ENCODE measurements at places on chromosomes 2 and 18.

GRCh38 chr2:41207578-41207977 lies 755.7 kb upstream of the SLC8A1 start:
- no peak for DNase-seq

GRCh38 chr2:217996361-217996760 lies 6.4 kb downstream of the TNS1 start:
- DNase-seq: no peak

DNA sequence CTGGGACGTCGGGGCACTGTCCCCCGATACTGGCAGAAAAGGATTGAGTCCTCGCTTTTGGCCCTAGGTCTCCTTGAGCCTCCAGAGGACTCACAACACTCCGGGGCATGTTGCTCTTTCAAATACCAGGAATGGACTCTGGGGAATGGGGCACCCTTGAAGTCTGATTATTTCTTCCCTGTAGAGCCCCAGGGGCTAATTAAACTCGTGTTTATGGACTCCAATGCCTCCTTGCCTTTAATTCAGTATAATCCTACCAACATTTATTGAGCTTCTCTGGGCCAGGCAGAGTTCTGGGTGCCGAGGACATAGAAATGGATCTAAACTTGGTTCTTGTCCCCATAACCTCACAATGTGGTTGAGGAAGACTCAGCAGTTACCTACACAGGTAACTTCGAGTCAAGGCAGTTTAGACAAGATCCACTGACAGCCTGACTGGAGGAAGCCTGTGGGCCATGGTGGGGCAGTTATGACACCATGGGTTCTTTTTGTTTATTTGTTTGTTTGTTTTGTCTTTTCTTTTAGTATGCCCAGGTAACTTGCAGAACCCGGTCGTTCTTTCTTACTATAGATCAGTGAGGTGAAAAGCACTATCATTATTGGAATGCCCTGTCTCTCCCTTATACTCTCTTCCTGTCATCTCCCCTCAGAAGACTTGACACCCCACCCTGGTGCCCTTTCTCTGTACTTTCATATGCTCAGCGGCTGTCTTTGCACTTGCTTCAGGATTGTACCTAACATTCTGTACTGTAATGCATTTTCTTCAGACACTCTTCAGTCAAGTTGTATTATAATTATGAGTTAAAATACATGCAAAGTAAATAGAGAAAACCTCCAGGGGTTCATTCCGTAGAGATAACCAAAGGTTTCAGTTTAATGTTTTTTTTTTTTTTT lies 3.2 kb downstream of the CFLAR start:
- peak; percentile 27 for DNase-seq

DNA sequence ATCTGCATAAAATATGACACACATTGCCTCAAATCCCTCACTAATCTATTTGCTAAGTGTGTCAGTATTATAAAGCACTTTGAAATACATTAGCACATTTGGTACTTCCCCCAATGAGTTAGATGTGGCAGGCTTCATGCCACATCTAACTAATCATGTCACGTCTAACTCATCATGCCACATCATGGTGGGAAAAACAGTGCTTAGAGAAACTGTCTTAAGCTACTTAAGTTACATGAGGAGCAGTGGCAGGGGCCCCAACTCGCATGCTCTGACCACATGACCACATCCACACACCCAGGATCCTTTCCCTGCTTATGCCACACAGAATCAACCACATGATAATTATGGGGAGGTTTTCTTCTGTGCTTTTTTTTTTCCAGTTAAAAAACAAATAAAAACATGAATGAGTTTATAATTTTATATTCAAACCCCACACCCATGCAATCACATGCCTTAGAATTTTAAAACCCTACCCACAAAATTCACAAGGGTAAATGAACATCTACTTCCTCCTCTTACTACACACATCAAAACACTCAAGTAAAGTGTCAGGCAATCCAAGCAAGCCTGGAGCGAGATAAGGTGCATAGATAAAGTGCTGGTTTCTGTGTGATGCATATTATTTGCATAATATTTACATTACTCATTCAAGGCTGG lies 1.6 kb downstream of the ABCA12 start:
- no peak for DNase-seq

DNA sequence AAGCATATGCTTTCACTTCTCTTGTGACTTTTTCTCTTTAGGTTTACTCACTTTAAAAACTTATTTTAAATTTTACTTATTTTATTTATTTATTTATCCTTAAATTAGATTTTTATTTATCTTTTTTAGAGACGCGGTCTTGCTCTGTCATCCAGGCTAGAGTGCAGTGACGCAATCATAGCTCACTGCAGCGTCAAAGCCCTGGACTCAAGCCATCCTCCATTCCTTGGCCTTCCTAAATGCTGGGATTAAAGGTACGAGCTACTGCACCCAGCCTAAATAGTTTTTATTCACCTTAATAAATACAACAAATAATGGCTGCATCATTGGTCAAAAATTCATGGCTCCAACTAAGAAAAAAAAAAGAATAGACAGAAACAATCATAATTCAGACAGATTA lies 415.7 kb upstream of the FIGN start:
- DNase-seq: no peak

DNA sequence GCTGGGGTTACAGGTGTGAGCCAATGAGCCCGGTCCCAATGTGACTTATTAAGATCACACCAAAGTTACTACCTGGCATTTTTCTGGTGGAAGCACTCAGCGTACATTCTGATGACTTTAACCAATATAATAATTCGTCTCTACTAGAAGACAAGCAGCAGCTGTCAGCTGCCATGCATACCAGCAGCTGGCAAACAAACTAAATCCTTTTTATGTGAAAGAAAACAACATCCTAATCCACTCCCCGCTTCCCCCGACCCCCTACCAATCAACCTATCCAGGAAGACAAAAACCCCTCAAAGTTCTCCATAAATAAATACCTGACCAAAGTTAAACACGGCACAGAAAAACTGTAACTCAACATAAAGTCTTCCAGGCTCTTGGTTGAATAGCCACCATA lies 42.1 kb downstream of the GPR155 start:
- no peak for DNase-seq

GRCh38 chr18:6859676-6860422 lies 130.3 kb downstream of the ARHGAP28 start:
- no peak for DNase-seq

DNA sequence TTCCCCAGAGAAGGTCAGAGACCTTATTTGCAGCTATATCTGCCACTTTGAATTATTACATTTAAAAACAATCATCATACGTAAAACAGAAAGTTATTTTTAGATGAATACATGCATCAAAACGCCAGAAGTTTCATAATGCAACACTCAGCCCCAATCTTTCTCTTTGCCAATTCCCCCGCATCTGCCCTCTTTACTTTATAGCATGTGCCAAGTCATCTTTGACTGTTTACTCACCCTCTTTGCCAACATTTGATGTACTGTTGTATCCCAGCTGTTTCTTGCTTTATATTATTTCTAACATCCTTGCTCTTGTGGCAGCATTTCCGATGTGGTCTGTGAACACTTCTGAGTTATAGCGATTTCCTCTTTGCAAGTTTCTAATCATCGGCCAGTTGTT lies 86.2 kb downstream of the CRIM1 start:
- DNase-seq: no peak

- DNase-seq: no peak
Measured at GRCh38 chr2:80748592-80748991, 444.0 kb upstream of the LRRTM1 start.

DNA sequence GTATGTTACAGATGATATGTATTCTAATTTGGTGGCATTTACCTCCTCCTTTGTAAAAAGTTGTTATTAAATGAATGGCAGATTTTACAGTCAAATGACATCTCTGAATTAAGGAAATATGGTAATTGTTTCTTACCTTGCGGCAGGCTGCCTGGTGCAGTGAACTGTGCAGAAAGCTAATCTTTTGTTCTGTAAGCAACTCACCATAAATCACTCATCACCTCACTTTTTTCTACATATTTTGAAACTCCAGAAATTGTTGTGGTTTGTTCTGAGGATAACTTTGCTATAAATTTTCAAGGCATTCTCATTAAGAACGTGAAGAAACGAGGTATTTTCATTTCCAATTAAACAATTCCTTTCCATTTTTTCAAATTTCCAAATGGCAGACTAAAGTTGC lies 52.7 kb downstream of the ST6GAL2 start:
- no peak for DNase-seq

GRCh38 chr2:142755191-142755590 lies 122.3 kb upstream of the KYNU start:
- no peak for DNase-seq

- no peak for DNase-seq
Measured at GRCh38 chr18:54873884-54874255, 45.6 kb downstream of the RAB27B start.

DNA sequence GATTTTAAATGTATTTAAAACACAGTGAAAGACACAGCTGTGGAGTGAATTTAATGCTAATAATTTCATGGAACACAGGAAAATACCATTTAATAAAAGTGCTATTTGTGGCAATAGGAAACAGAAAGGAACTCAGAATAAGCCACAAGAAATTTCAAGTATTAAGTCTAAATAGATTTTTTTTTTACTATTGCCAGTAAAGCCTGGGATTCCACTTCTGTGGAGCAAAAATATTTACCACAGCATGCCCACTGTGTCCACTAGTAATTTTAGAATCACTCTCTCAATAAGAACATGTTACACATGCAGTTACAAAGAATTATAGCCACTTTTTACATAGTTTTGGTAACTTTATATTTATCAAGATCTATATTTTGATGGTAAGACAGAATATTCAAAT lies 17.2 kb downstream of the KCTD18 start:
- DNase-seq: no peak

DNA sequence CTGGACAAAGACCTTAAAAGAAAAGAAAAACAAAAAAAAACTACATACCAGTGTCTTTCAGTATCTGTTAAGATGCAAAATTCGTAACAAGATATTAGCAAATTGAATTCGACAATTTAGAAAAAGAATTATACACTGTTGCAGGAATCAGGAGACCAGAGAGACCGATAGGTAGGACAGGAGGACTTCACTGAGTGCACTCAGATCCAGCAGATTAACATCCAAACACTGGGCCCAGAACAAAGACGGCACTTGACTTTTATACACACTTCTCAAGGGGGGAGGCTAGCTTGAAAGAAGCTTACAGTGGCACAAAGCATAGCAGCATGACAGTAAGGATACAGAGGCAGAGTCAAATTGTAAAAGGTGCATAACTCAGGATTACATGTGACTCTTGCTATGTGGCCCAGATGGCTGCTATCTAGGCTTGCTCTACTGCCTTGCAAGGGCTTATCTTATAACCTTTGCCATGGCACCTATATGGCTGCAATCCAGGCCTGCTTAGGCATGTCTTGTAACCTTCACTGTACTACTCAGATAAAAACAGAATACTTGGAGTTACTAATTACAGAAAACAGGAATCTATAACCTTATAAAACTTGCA lies 507.3 kb upstream of the LRRTM4 start:
- DNase-seq: no peak
